Endothelial cell (in vitro differentiated cells): ENCODE measurements at places on chromosomes 6 and 20. TPM values are rescaled to one million over a fixed set of nuclear protein-coding genes. Genes with fewer than 3 reads are reported as not detected.

DNA sequence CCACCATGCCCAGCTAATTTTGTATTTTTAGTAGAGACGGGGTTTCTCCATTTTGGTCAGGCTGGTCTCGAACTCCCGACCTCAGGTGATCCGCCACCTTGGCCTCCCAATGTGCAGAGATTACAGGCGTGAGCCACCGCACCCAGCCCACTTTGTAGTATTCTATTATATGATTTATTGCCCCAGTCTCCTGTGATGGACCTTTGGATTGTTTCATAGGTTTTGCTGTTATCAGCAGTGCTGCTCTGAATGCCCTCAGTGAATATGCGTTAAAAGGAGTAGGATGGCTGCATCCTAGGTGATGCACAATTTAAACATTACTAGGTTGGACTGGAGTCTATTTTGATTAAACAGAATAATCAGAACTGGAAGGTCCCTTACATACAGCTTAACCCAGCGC lies 10.3 kb downstream of the ID1 start:
- no peak for DNase-seq

Gene RING1
- total RNA-seq, result 19.6 TPM

DNA sequence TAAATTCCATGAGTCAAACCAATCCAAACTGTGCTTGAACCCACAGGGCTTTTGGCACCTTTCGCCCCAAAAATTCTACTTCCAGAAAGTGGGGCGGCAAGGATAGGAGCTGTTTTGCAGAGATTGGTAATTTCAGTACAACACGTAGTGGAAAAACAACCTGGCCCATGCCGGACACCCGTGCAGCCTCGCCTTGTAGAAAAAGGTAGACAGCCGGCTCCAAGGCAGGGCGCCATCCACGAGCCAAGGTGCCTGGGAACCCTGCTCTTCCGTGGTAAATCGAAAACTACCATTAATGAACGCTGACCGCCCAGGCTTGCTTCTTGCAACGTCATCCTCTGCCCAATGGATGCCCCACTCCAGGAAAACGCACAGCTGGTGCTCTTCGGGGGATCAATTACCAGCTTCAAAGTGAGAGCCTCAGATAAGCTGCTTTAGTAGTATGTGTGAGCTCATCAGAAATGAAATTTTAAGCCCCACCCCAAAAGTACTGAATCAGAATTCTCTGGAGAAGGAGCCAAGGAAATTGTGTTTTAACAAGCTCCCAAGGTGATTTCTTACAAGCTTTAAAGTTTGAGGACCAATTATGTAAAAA lies 1.8 kb downstream of the OOEP start:
- no peak for DNase-seq

Gene ISM1
- total RNA-seq, result 23.8 TPM

DNA sequence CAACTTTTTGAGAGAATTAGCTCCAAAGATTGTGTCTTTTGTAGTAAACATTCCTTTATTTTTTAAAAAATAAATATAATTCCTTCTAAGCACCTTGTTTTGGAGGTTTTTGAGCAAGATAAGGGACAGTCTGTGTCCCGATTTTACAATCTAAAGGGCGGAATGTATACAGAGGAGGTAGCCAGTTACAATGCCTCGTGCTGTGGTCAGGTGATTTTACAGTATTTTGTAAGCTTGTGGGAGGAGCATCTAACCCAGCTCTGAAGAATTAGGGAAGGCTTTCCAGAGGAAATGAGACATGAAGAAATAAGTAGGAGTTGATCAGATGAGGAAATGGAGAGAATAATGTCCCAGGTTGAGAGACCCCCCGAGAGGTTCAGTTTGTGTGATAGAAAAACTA lies 1.3 kb downstream of the HINT3 start:
- no peak for DNase-seq

Gene ECT2L
- total RNA-seq, result not detected

DNA sequence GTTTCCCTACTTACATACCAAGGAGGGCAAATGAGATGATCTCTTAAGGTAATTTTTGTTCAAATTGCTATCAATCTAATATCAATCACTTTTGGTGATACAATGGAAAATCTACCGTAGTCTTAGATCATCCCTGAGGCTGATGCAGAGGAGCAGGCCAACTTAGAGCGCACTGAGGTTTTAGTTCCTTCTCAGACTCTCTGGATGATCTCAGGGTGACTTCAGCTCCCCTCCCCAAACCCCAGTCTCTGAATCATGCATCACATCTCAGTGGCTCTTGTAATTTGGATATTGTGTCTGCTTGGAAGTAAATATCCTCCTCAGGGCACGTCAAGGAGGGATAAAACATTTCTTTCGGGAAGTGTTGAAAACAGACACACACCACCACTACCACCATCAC lies 5.9 kb downstream of the TUBB2B start:
- no peak for DNase-seq

DNA sequence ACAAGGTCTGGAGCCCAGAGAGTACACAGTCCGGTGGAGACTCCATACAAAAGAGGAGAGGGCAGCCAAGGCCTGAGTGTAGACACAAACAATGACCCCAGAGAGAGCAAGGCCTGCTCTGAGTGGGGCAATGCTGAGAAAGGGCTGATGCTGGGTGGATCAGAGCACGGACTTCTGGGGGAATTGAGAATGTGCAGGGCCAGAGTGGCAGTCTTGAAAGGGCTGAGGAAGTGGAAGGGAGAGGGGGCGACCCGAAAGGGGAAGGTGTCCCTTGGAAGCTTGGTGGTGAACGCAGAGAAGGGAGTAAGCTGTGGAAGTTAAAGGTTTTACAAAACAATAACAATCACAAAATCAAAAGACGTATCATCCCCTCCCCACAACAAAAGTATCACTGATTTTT lies 12.0 kb upstream of the GRM4 start:
- no peak for DNase-seq
